ENCODE measurements at places on chromosomes 11 and 22. TPM values are rescaled to one million over a fixed set of nuclear protein-coding genes. Genes with fewer than 3 reads are reported as not detected.

GRCh38 chr11:122271745-122272144 lies 155.7 kb upstream of the BLID start:
- DNase-seq: no peak

GRCh38 chr11:74681686-74682651 lies 49.3 kb downstream of the CHRDL2 start:
- DNase-seq: no peak

Gene OAF
- polyA plus RNA-seq: 72.2 TPM

Gene CDON
- polyA plus RNA-seq: 29.0 TPM

DNA sequence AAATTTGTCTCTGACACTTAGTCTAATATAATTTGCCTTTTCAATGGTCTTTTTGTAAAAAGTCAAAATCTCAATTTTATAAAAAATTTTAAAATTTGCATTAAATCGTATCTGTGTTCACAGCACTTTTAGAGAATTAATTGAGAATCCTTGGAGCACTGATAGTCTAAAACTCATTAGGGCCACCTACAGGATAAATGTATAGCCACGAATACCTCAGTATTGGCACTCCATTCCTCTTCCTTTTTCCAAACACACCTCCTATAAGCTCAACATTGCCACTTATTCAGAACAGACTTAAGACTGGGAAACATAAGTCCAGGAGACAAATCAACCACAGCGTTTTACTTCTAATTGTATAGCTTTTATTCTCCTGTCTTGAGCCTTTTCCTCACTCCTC lies 776.0 kb upstream of the ARHGAP42 start:
- DNase-seq: no peak

GRCh38 chr11:11988099-11988651 lies 20.3 kb downstream of the DKK3 start:
- no peak for DNase-seq

Gene P4HA3
- polyA plus RNA-seq: 3.3 TPM

Gene TRPM5
- not detected for polyA plus RNA-seq

DNA sequence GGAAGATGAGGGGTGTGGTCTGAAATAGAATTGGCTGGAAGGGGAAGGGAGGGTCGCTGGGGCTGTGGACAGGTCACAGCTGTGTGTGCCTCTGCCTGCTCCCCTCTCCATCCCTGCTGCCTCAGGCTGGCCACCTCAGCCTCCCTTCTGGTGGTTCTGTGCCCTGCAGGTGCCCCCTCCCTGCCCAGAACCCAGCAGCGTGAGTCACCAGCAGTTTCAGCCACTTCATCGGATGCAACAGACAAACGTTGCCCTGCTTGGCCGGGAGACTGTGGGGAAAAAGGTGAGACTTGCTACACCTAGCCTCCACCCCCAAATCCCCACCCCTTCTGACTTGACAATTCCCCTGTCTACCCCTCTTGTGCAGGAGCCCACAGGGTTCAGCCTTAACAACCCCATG lies 21.8 kb upstream of the LRRC10B start:
- no peak for DNase-seq

Gene GSTT2
- polyA plus RNA-seq: not detected

DNA sequence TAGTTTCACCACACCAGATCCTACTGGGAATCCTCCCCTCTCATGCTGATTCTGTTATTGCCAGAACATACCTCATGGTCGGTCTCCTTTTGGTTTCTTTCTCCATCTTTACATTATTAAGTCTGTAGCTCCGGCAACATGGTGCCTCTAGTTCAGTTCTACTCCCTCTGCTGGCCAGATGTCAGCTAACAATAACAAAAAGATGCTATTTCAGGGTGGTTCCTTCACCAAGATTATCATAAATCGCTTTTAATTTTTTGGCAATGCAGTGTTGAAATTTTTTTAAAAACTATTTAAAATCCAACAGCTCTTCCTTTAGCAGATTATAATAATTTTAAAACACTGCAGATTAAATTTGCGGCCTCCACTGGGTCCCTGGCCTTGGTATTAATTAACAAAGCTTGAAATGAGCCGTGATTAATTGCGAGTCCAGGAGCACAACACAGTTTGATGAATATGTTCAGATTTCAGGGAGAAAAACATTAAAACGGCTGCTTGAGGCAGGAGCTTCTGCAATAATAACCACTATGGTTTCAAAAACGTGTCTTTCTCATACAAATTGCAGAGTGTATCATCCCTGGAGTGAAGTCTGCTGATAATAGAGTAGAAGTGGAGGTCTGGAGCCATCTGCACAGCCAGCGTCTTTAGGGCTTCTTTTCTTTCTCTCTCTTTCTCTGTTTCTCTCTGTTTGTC lies 492.9 kb upstream of the KIRREL3 start:
- DNase-seq: no peak

Gene ROBO4
- 41.3 TPM for polyA plus RNA-seq

Gene LRRC55
- polyA plus RNA-seq: 1.5 TPM

DNA sequence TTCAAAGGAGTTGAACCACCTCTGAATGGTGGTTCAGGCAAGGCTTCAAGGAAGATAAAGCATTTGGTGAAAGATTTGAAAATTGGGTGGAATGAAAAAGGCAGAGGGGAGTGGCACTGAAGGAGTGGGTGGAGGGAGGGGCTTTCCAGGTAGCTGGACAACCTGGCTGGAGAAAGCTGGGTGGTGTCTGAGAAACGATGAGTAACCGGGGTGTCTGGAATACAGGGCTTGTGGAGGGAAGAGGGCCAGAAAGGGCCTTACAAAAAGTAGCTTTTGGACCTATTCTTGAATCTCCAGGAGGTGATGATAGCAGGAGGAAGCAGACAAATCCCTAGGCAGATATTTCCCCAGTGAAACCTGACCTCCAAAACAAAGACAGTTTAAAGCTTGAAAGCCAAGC lies 99.3 kb downstream of the RASSF10 start:
- no peak for DNase-seq

DNA sequence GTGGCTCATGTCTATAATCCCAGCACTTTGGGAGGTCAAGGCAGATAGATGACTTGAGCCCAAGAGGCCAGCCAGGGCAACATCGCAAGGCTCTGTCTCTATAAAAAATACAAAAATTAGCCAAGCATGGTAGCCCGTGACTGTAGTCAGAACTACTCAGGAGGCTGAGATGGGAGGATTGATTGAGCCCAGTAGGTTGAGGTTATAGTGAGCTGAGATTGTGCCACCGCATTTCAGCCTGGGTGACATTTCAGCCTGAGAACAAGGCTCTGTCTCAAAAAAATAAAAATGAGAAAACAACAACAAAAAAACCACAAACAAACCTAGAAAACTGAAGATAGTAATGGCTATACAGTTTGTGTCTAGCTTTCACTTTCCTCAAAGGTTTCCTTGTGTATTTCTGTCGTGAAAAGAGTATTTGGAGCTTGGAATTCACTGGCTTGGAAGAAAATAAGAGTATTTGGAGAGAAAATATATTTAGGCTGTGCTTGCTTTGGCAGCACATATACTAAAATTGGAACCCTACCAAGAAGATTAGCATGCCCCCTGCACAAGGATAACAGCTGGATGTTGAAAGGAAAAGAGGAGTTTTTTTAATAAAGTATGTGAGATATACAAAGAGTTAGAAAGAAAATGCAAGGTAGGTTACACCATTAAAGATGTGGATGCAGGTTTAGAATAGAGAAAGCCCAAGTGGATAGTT lies 3.9 kb upstream of the BIRC3 start:
- DNase-seq: no peak

Gene PAK1
- 106 TPM for polyA plus RNA-seq

DNA sequence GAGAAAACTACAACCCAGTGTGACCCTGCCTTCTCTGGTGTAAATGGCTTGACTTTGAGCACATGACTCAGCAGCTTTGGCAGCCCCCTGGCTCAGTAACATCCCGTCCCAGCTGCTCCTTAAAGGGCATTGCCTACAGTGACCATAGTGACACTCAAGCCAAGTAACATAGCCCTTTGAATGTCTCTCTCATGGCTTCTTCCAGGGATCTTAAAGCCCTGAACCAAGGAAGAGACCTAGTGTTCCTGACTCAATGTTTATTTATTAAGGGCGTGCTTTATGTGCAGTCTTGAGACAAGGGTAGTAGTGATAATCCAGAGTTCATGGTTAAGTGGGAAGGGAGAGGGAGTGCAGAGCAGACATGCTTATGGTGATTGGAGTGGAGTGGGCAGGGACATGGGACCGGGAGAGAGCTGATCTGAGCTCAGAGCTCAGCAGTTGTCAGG lies 125.7 kb downstream of the PARVA start:
- no peak for DNase-seq

- DNase-seq: no peak
Observed at GRCh38 chr22:19853879-19854777, 546 bp downstream of the GNB1L start.

GRCh38 chr11:120633616-120634393 lies 122.3 kb downstream of the GRIK4 start:
- DNase-seq: no peak

Gene NXF1
- polyA plus RNA-seq: 78.5 TPM

DNA sequence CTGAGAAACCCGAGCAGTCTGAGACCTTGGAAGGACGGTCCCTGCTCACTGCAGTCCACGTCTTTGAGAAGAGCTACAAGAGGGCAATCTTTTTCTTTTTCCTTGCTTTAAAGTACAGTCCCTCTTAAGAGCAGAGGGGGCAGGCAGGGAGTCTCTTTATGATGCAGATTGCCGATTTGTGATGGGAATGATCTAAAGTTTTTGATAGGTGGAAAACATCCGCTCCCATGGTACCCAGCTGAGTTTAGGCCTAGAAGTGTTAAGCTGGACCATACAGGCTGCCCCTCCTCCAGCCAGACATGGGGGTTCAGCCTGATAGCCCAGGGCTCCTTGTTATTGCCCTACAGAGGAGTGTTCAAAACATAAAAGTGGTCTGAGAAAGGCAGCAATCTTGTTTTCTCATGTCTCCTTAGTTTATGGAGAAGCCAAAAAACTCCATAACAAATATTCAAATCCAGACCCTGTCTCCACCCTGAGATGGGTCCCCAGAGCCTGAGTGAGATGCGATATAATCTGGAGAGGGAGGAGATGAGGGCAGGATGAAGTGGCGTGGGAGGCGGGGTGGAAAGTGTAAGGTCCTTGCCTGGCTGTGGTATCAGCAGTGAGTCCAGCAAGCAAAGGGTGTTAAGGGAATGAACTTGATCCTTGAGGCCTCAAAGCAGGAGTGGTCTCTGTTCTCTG lies 135.1 kb downstream of the FDX1 start:
- no peak for DNase-seq

DNA sequence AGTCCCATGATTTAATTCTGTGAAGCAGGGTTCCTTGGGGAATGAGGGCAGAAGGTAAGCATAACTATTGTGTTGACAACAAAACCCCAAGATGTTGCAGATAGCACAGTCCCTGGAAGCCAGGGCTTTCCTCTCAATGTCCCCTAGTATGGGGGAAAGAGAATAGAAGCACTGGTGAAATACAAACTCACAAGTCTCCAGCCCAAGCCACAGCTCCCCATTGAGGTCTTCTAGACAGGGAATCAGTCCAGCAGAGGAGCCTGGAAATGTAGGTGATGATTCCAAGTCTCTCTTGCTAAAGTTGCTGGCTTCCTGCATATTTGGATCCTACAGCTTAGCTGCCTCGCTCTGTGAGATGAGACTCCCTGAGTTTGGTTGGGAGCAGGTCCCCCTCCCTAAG lies 31.7 kb upstream of the DRD2 start:
- DNase-seq: no peak

DNA sequence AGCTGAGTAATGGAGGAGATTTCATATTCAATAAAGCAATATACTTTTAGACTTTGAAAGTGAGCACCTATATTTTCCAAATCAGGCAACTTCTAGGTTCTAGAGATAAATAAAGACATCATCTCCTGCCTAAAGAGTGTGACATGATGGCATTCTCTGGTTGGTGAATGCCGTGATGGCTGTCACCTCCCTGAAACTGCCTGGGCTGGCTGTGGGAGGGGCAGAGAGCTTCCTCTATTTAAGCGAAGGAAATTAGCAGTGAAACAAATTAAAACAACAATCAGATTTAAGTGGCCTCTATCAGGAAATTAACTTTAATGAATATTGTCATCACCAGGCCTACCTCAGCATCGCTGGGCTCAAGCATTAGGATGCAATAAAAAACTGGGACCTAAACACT lies 113.9 kb downstream of the ARL14EP start:
- DNase-seq: no peak

DNA sequence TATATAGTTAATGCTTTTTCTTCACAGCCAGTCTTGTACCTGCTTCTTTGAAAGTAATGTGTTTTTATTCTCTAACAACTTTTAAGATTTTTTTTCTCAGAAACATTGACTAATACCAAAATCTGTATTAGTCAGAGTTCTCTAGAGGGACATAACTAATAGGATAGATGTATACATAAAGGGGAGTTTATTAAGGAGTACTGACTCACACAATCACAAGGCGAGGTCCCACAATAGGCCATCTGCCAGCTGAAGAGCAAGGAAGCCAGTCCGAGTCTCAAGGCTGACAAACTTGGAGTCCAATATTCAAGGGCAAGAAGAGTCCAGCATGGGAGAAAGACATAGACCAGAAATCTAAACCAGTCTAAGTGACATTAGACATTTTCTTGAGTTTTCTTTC lies 140.0 kb downstream of the RAB38 start:
- DNase-seq: no peak

Gene APLNR
- polyA plus RNA-seq: 87.5 TPM

Gene CSNK2A3
- 0.89 TPM for polyA plus RNA-seq

DNA sequence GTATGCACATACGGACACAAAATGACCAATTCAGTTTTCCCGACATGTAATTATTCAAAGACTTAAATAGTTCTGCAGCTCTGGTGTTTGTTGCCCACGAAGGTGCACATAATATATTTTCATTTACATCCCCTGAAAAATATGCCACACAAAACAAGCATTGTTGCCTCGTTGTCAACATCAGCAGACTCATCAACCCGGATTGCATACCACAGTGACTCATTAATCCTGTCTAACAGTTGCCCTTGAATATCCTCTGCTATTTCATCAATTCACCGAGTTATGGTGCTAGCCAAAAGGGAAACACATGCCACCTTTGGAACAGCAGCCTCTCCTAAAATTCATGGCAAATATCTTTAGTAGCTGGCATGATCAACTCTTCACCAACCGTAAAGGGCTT lies 582.2 kb downstream of the LRRC4C start:
- no peak for DNase-seq

GRCh38 chr22:38353701-38354100 lies 36.5 kb upstream of the CSNK1E start:
- no peak for DNase-seq

Data from muscle of back (tissue), 13 donors.